ENCODE measurements at places on chromosomes 13 and 19.

- DNase-seq = no peak
Observed at GRCh38 chr19:3699741-3700241, 477 bp downstream of the PIP5K1C start.

DNA sequence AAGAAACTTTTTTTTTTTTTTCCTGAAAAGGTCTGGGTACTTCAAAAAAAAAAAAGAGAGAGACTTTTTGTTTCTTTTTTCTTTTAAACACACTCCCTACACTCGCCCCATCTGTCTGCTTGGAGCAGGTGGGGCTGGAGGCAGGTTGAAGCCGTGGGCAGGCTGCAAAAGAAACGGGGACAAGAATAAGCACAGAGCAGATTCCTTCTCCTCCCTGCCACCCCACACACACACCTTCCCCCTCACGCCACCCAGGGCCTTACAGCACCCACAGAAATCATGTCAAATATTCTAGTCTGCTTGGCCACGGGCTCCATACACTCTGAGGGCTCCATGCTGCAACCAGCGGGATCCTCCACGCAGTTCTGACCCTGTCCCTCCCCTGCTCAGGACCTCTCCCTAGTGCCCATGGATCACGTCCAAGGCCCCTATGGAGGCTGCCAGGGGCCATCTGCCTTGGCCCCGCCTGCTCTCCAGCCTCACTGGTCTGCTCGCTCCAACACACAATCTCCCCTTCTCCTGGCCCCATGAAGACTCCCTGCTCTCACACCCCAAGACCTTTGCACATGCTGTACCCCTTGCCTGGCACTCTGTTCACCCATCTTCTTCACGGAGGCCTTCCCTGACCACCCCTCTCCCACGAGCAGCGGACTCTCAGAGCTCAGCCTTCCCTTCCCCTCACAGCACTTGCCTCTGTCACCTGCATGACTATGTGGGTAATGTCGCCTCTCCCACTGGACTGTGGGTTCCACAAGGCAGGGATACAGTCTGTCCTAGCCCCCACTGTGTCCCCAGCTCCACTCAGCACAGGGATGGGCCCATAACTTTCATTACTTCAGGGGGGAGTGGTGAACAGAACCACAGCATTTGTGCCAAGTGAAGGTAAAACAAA is 11.4 kb downstream of the AKT2 start:
- no peak for DNase-seq

- DNase-seq = no peak
Observed at GRCh38 chr13:71171740-71172139, 695.3 kb downstream of the DACH1 start.

DNA sequence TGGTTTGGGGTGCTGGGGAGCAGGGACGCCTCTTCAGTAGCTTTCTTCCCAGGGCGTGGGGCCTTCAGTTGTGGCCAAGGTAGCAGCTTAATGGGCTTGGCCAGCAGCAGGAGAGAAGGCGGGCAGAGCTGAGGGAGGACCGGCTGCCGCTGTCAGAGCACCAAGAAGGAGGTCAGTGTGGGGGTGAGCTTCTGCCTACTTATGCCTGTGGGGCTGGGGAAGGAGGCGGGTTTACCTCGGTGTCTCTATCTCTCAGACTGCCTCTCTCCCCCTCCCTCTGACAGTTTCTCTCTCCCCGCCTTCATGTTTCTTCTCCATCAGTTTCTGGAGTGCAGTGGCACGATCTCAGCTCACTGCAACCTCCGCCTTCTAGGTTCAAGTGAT is at the start of gene CAPN12:
Gene CAPN12, minus strand, starts transcription at position 177 of the 384 bp plus-strand sequence. CDS start 309 bp downstream, outside the sequence.
- no peak for DNase-seq

DNA sequence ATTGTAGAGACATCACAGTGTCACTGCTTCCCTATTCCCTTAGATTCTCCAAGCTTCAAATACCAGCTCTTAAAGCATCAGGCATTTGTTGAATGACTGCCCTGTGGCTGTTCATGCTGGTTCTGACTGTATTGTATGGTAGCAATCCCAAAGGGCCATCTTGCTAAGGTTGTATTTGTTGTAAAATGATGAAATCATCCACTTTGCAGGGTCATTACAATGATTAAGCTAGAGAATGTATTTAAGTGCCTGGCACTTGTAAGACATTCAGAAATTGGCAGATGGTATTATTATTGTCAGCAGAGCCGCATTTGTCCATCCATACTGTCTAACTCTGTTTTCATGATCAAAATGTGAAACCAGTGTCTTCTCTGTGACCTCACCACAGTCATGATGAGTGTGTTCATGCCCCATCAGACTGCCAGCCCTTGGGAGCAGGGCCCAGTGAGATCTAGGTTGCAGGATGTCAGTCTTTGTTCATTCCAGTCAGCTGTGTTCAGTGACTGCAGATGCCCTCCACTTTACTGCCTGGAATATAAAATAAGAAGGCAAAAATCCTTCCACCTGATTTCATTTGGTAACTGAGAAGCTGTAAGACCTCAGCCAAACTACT is 86.1 kb downstream of the DHRS12 start:
- DNase-seq = no peak
